Thymus (tissue), 14 donors: ENCODE measurements at places on chromosomes 2 and 18.

DNA sequence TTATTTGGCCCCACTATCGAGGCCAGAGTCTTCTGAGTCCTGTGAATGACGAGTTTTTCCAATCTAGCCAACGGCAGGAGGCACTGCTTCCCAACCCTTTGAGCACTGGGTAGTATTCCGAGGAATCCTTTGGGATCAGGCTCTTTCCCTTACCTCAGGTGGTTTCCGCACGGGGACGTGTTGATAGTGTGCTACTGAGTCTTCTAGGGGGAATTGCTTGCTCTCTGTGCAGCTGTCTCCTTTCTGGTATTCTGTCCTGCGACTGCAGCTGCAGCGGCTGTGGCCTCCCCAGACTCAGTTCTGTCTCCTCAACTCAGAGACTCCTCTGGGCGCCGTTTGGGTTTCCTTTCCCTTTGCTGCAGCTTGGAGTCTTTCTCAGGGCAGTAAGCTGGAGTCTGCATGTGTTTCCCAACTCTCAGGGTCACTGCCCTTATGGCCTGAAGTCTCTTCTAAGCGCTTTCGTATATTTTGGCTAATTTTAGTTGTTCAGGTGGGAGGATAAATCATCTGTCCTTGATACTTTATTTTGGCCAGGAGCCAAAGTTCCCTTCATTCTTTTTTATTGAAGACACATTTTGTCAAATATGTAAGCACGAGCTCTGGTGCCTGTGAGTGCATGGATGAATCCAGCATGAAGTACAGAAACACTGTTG is 118.4 kb downstream of the MAP4K4 start:
- H3K27ac ChIP-seq: no peak overlapping the region
- no peak overlapping the region for H3K4me3 ChIP-seq

DNA sequence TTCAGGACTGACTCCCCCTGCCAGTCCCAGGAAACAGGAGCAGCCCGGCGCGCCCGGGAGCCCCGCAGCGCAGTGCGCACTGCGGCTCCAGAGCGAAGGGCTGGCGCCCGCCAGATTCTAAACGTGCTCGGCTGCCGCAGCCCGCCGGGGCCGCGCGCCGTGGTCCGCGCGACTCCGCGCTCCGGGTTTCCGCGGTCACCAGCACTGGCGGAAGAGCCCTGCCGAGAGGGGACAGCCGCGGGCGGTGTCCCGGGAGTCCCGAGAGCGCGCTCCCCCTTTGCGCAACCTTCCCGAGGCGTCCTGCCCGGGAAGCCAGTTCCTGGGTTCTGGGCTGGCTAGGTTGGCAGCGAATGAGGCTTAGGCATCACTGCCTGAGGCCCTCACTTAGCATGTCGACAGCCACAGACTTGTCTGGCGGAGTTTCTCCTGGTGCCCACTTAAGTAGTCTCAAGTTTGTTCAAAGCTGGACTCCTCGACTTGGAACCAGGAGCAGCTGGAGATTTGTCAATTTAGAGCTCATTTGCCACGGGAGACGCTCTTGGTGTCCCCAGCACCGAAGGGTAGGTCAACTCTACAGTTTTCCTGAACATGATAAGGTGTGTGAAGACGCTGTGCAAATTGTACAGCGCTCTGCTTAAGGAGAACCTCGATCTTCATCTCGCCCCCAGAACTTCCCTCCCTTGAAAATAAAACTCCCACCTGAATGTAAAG is 1.5 kb upstream of the VSNL1 start:
- H3K4me3 ChIP-seq: peak overlapping the region; percentile 13
- H3K27ac ChIP-seq: no peak overlapping the region
- peaks cover 55% of the 10 kb centered on the region for H3K27me3 ChIP-seq
- H3K36me3 ChIP-seq: no peaks in the 10 kb centered on the region
- H3K4me1 ChIP-seq: no peaks in the 10 kb centered on the region
- DNase-seq: no peak

DNA sequence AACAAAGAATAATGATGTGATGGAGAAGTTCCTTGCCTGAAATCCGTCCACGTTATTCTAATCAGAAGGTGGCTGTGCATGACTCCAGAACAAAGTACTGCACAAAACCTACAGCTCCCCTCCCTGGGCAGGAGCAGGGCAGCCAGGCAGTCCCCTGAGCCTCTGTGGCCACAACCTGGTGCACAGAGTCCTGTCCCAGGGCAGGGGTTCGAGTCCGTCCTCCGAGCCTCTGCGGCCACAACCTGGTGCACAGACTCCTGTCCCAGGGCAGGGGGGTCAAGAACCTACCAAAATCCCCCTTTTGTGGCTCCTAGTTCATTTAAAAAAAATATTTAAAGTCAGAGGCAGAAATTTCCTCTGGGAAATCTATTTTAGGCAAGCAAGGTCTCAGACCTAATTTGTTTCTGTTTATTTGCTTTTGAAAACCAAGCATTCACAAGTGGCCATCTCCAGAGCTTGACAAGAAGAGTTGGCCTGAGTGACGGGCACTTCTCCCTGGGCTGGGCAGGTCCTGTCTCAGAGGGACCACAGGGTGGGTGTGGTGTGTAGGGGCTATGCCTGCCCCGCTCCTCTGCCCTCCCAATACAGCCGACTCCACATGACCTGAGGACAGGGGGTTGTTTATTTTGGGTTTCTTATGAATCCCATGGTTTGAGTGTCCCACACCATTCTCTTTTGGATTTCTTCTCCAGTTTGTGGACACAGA is 255.9 kb upstream of the PXDN start:
- no peak overlapping the region for H3K27ac ChIP-seq
- H3K4me3 ChIP-seq: no peak overlapping the region

GRCh38 chr18:55853268-55853667 is 265.3 kb upstream of the TCF4 start:
- H3K27ac ChIP-seq: no peak overlapping the region
- no peaks in the 10 kb centered on the region for H3K36me3 ChIP-seq
- H3K4me3 ChIP-seq: no peak overlapping the region
- no peaks in the 10 kb centered on the region for H3K27me3 ChIP-seq
- no peak for DNase-seq

GRCh38 chr2:40230707-40231432 is 221.0 kb downstream of the SLC8A1 start:
- no peak for DNase-seq
- H3K27ac ChIP-seq: no peak overlapping the region
- no peaks in the 10 kb centered on the region for H3K36me3 ChIP-seq
- H3K4me3 ChIP-seq: no peak overlapping the region

DNA sequence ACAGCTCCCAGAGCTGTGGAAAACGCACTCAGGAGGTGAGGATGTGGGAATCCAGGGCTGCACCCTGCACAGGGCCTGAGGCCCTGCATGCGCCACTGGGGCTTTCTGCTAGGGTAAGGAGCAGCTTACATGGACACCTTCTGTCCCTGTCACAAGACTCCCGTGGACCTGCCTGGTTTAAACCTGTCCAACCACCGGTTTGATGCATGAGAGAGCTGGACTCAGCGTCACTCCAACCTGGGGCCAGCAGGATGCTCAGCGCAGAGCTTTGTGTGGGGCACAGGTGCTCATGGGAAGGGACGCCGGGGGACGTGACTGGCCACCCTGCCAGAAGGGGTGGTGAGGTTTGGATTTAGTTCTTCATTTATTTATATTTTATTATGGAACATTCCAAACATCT is 24.2 kb downstream of the SNORC start:
- H3K27me3 ChIP-seq: no peaks in the 10 kb centered on the region
- no peak overlapping the region for H3K27ac ChIP-seq
- no peak for DNase-seq
- no peaks in the 10 kb centered on the region for H3K36me3 ChIP-seq
- no peaks in the 10 kb centered on the region for H3K4me1 ChIP-seq

GRCh38 chr2:30201990-30202389 is 29.3 kb upstream of the LBH start:
- peaks cover 6% of the 10 kb centered on the region for H3K4me1 ChIP-seq
- no peak overlapping the region for H3K27ac ChIP-seq
- H3K36me3 ChIP-seq: no peaks in the 10 kb centered on the region
- H3K27me3 ChIP-seq: no peaks in the 10 kb centered on the region
- H3K4me3 ChIP-seq: no peak overlapping the region

GRCh38 chr2:43136011-43136799 is 90.2 kb downstream of the ZFP36L2 start:
- no peaks in the 10 kb centered on the region for H3K27me3 ChIP-seq
- no peaks in the 10 kb centered on the region for H3K36me3 ChIP-seq
- H3K27ac ChIP-seq: peak overlapping the region; percentile 100
- H3K4me3 ChIP-seq: peak overlapping the region; percentile 6

GRCh38 chr2:190468814-190469569 is 60.8 kb downstream of the MFSD6 start:
- H3K27me3 ChIP-seq: no peaks in the 10 kb centered on the region
- H3K4me3 ChIP-seq: no peak overlapping the region
- peaks cover 18% of the 10 kb centered on the region for H3K36me3 ChIP-seq
- DNase-seq: no peak
- peak overlapping the region; percentile 75 for H3K27ac ChIP-seq

DNA sequence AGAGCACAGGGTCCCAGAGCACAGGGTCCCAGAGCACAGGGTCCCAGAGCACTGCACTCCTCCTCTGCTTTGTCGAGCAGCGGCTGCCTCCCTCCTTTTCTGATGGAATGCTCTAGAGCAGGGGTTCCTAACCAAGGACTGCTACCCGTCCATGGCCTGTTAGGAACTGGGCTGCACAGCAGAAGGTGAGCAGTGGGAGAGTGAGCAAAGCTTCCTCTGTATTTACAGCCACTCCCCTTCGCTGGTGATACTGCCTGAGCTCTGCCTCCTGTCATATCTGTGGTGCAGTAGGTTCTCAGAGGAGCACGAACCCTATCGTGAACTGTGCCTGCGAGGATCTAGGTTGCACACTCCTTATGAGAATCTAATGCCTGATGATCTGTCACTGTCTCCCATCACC is 33.1 kb upstream of the ADNP2 start:
- no peaks in the 10 kb centered on the region for H3K4me1 ChIP-seq
- no peak overlapping the region for H3K27ac ChIP-seq
- no peaks in the 10 kb centered on the region for H3K27me3 ChIP-seq
- no peak for DNase-seq
- no peaks in the 10 kb centered on the region for H3K36me3 ChIP-seq
- H3K4me3 ChIP-seq: no peak overlapping the region

GRCh38 chr2:6934758-6935651 is 17.8 kb downstream of the RNF144A start:
- no peak overlapping the region for H3K4me3 ChIP-seq
- no peaks in the 10 kb centered on the region for H3K36me3 ChIP-seq
- H3K27ac ChIP-seq: no peak overlapping the region
- H3K4me1 ChIP-seq: peaks cover 9% of the 10 kb centered on the region
- H3K27me3 ChIP-seq: no peaks in the 10 kb centered on the region

GRCh38 chr2:8427211-8427610 is 254.6 kb upstream of the ID2 start:
- H3K36me3 ChIP-seq: no peaks in the 10 kb centered on the region
- no peaks in the 10 kb centered on the region for H3K27me3 ChIP-seq
- H3K4me3 ChIP-seq: no peak overlapping the region

- H3K4me3 ChIP-seq: no peak overlapping the region
- H3K27ac ChIP-seq: no peak overlapping the region
Observed at GRCh38 chr2:223247136-223247535, 195.1 kb downstream of the KCNE4 start.

GRCh38 chr18:59623456-59624368 is 73.5 kb downstream of the CCBE1 start:
- no peak overlapping the region for H3K4me3 ChIP-seq
- H3K4me1 ChIP-seq: no peaks in the 10 kb centered on the region
- H3K27ac ChIP-seq: no peak overlapping the region

GRCh38 chr2:235553696-235554100 is 59.9 kb downstream of the AGAP1 start:
- H3K4me1 ChIP-seq: no peaks in the 10 kb centered on the region
- DNase-seq: no peak
- H3K27me3 ChIP-seq: peaks cover 3% of the 10 kb centered on the region
- H3K27ac ChIP-seq: no peak overlapping the region
- H3K4me3 ChIP-seq: no peak overlapping the region

GRCh38 chr2:172101821-172102390 is 794 bp downstream of the DLX2 start:
- H3K36me3 ChIP-seq: no peaks in the 10 kb centered on the region
- H3K4me1 ChIP-seq: peaks cover 85% of the 10 kb centered on the region
- no peak for DNase-seq
- peaks cover 73% of the 10 kb centered on the region for H3K27me3 ChIP-seq
- no peak overlapping the region for H3K27ac ChIP-seq
- peak overlapping the region; percentile 61 for H3K4me3 ChIP-seq

- H3K27me3 ChIP-seq: no peaks in the 10 kb centered on the region
- DNase-seq: no peak
- no peaks in the 10 kb centered on the region for H3K4me1 ChIP-seq
- H3K27ac ChIP-seq: no peak overlapping the region
- no peak overlapping the region for H3K4me3 ChIP-seq
Observed at GRCh38 chr2:223751012-223751411, 86.4 kb downstream of the AP1S3 start.

DNA sequence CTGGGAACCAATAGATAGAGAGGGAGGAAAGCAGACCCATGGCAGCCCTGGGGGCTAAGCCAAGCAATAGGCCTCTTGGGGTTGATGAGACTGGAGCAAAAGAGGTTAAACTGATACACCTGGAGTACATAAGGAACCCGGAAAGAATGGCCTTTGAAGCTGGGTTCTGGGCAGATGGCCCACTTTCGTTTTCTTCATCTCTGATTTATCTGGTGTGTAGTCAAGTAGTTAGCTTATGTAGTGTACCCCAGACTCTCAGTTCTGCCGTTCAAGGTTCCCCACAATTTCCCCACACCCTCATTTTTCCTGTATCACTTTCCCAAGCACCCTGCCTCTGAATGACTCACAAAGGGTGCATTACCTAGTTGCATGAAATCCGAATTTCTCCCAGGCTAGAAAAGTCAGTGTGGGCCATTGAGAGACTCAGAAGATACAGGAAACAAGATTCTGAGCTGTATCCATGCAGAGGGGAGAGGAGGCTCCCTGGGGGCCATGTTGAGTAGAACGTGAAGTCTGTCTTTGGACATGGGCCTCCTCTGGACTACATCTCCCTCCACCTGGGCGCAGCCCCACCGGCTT is 235.0 kb downstream of the LOXHD1 start:
- no peaks in the 10 kb centered on the region for H3K4me1 ChIP-seq

- no peaks in the 10 kb centered on the region for H3K27me3 ChIP-seq
- no peaks in the 10 kb centered on the region for H3K4me1 ChIP-seq
- no peaks in the 10 kb centered on the region for H3K36me3 ChIP-seq
- no peak for DNase-seq
Observed at GRCh38 chr2:98245491-98245890, 100.8 kb upstream of the CNGA3 start.

DNA sequence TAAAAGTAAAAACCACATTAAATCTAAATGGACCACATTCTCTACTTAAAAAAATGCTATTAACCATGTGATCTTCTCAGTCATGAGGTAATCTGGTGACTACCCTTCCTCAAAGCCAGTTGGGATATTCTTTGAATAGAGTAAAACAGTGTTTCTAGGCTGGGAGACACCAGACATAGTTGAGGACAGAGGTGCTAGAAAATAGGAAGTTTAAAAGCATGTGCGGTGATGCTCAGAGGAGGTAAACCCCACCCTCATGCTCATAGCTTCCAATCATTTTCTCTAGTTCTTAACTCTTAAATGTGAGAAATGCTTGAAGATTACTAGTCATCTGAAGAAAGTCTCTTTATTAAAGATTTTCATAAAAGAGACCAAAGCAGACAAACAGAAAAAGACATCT is 30.7 kb upstream of the ELAC1 start:
- DNase-seq: no peak
- H3K27ac ChIP-seq: no peak overlapping the region
- H3K27me3 ChIP-seq: no peaks in the 10 kb centered on the region
- peaks cover 7% of the 10 kb centered on the region for H3K36me3 ChIP-seq
- no peaks in the 10 kb centered on the region for H3K4me1 ChIP-seq

GRCh38 chr2:10035633-10036032 is 7.7 kb upstream of the KLF11 start:
- no peaks in the 10 kb centered on the region for H3K36me3 ChIP-seq
- H3K27me3 ChIP-seq: peaks cover 20% of the 10 kb centered on the region
- DNase-seq: no peak
- no peak overlapping the region for H3K27ac ChIP-seq
